A549 treated with dexamethasone at 1 μM for 4 hours (cell line): ENCODE measurements at places on chromosomes 3 and 15. TPM values are rescaled to one million over a fixed set of nuclear protein-coding genes. Genes with fewer than 3 reads are reported as not detected.

Gene CHD2
- total RNA-seq = 22.3 to 38.4 TPM (median 25.8 TPM) in 5 replicates

Gene ANKDD1A
- total RNA-seq = 1.2 to 2.1 TPM (median 1.7 TPM) in 5 replicates

Gene RTP1
- not detected in 5 replicates for total RNA-seq

Gene PLSCR5
- not detected in 5 replicates for total RNA-seq

Gene SPTBN5
- total RNA-seq = 0.07 to 0.25 TPM (median 0.16 TPM) in 5 replicates

Gene SLC25A26
- 17.6 to 19.1 TPM (median 17.8 TPM) in 5 replicates for total RNA-seq

Gene CLDN11
- total RNA-seq = 0.09 to 0.27 TPM (median 0.17 TPM) in 5 replicates

Gene ROBO1
- total RNA-seq = 13.5 to 24.0 TPM (median 20.8 TPM) in 5 replicates

Gene WHAMM
- 6.2 to 8.6 TPM (median 7.4 TPM) in 5 replicates for total RNA-seq

Gene SAMD7
- total RNA-seq = not detected in 5 replicates

Gene LRIG1
- 5.5 to 7.1 TPM (median 6.0 TPM) in 5 replicates for total RNA-seq

Gene ROBO2
- total RNA-seq = not detected in 5 replicates

Gene FAN1
- 8.9 to 11.8 TPM (median 11.0 TPM) in 5 replicates for total RNA-seq

Gene ALDH1A3
- 16.7 to 26.3 TPM (median 22.4 TPM) in 5 replicates for total RNA-seq

Gene SLC28A2
- total RNA-seq = not detected in 5 replicates

Gene ACTRT3
- total RNA-seq = 2.8 to 3.5 TPM (median 3.3 TPM) in 5 replicates

Gene SLC22A13
- total RNA-seq = 0.07 to 0.09 TPM (median 0.08 TPM) in 4 of 5 replicates, not detected in the other

Gene CGNL1
- 0.60 to 0.80 TPM (median 0.73 TPM) in 5 replicates for total RNA-seq

Gene THOC7
- 58.2 to 74.4 TPM (median 59.3 TPM) in 5 replicates for total RNA-seq

Gene ADGRG7
- total RNA-seq = not detected in 5 replicates

Gene SLC2A2
- not detected in 5 replicates for total RNA-seq

Gene MAGEL2
- not detected in 5 replicates for total RNA-seq

Gene FGF7
- 0.07 TPM in 1 of 5 replicates, not detected in the others for total RNA-seq

Gene ZBTB20
- 1.0 to 3.8 TPM (median 1.9 TPM) in 5 replicates for total RNA-seq

Gene TNFAIP8L3
- 34.7 to 45.3 TPM (median 41.9 TPM) in 5 replicates for total RNA-seq

Gene P2RY14
- not detected in 5 replicates for total RNA-seq

Gene ECE2
- not detected in 5 replicates for total RNA-seq

Gene ZNF80
- total RNA-seq = 0.04 TPM in 1 of 5 replicates, not detected in the others

Gene ISG20
- total RNA-seq = 32.2 to 43.2 TPM (median 39.9 TPM) in 5 replicates
